ENCODE measurements at places on chromosomes 2 and 18.

DNA sequence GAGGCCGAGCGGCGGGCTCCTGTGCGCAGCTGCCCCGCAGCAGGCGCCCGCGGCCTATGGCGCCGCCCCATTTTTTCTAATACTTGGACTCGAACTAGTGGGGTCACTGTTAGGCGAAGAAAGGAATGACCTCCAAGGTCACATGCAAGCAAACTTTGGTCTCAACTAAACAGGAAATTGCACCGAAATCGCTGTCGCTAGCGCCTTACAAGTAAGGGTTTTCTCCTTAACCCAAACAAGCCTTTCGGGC lies 339 bp downstream of the ACAA2 start:
- DNase-seq, result no peak

DNA sequence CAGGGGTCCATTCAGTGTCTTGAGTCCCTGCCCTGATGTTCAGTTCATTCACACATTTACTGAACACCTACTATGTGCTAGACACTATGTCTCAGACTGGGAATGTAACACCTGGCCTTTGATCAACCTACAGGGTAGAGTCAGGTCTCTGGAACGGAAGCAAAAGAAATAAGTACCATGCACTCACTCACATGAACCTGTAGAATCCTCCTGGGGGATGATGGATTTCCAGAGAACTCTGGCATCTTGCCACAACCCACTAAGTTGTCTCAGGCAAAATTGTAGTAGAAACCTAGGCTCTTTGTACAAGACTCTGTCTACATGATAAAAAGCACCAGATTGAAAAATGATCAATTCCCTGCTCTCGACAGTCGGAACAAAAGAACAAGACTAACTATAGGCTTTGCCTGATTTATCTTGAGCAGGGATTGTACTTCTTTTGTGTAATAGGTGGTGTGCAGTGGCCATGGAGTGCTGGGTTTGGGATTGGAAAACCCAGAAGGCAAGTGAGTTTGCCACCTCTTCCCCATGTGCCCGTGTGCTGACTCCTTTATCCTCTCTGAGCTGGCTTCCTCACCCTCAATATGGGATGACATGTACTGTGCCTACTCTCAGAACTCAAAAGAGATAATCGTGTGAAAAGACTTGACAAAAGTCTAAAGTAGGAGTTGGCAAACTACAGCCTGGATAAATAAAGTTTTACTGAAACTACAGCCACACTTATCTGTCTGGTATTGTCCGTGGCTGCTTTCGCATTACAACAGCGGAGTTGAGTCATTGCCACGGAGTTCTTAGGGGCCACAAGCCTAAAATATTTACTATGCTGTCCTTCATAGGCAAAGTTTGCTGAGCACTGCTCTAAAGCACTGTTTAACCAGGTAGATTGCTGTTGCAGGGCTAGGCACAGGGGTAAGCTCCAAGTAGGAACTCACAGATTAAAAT lies 4.4 kb downstream of the CAPN14 start:
- no peak for DNase-seq

- peak; percentile 59 for DNase-seq
Measured at GRCh38 chr2:20326163-20326780, 24.4 kb downstream of the PUM2 start.

DNA sequence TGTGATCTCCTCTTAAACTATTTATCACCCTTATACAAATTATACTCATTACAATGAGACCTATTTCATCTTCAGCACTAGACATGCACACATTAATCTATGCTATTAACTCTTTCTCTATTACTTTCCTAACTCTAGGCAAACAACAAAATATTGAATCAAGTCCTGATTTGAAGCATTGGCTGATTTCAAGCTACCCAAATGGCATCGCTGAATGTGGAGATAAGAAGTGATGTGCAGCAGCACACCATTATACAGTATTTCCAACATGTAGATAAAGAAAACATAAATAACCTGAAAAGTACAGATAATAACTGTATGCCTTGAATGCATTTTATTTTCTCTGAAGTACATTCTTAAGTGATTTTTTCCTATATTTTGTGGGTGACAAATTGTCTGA lies 268.6 kb upstream of the GULP1 start:
- DNase-seq, result no peak

DNA sequence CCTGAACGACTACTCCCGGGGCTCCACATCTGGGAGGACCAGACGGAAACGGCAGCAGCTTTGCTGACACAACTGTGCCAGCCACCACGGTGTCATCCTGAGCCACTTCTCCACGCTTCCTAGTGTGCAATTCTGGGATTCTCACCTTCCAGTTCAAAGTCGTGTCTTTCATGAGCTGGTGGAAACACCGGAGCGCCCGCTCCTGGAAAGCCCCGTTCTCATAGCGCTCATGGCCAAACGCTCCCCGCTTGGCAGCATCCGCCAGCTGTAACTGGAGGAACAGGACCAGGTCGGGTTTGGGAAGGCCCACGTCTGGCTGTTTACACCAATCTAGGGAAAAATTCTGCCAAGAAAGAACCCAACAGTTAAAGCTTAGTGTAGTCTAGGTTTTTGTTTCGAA lies 8.3 kb downstream of the DTYMK start:
- DNase-seq, result no peak

GRCh38 chr18:23377669-23378301 lies 75.3 kb upstream of the RIOK3 start:
- DNase-seq, result no peak

- no peak for DNase-seq
Measured at GRCh38 chr2:121501031-121501430, 29.6 kb upstream of the RNU4ATAC start.

DNA sequence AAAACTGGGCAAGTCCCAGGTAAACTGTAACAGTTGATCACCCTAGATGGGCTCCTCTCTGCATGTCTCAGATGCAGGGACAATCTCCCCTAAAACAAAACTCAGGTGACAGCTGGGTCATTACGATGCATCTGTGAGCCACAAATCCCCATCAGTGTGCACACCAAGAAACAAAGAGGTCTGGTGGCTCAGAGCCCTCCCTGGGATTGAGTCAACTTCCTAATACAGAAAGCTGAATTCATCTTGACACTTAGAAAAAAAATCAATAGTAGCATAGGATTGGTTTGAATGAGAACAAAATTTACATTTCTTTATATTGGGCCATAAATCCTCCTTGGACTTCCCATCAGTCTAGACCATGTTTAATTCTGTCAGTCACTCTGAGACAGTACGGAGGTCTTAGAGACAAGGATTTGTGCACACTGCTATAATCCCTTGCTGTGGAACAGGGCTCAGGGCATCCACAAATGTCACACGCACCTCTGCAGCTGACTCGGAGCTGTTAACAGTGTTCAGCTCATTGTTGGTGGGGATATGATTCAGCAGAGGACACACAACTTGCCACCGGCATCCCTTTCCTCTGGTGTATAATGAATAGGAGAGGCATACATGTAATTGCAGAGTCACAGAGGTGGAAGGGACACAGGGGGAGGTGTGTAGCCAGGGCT lies 44.5 kb upstream of the DAPL1 start:
- DNase-seq, result no peak

- DNase-seq, result no peak
Measured at GRCh38 chr2:88721268-88721667, 29.8 kb downstream of the RPIA start.

All from activated CD4-positive, alpha-beta T cell treated with anti-CD3 and anti-CD28 coated beads for 4 hours (primary cell).